Stimulated activated CD8-positive, alpha-beta memory T cell treated with anti-CD3 and anti-CD28 coated beads, Interleukin-15, amount 100 ng/mL, for 24 hours (primary cell): ENCODE measurements at places on chromosomes 3 and 15.

DNA sequence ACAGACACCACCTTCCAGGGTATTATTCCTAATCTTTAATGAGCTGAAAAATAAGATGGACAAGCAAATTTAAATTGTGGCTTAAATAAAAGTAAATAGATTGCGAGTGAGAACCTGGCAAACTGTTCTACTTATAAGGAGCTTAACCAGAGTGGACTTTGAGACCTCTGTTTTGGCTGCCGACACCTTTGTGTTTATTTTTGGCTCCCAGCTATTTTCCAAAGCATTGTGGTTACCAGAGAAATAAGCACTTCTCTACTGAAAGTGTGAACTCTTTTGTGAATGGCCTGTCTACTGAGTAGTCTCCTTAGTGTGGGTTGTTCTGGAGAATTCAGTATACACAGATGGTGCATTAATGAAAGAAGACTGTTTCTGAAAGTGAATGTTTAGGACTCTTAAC, 109.4 kb downstream of the ATP8B4 start:
- DNase-seq = no peak

GRCh38 chr3:60594025-60594424, 657.2 kb downstream of the FHIT start:
- no peak for DNase-seq

DNA sequence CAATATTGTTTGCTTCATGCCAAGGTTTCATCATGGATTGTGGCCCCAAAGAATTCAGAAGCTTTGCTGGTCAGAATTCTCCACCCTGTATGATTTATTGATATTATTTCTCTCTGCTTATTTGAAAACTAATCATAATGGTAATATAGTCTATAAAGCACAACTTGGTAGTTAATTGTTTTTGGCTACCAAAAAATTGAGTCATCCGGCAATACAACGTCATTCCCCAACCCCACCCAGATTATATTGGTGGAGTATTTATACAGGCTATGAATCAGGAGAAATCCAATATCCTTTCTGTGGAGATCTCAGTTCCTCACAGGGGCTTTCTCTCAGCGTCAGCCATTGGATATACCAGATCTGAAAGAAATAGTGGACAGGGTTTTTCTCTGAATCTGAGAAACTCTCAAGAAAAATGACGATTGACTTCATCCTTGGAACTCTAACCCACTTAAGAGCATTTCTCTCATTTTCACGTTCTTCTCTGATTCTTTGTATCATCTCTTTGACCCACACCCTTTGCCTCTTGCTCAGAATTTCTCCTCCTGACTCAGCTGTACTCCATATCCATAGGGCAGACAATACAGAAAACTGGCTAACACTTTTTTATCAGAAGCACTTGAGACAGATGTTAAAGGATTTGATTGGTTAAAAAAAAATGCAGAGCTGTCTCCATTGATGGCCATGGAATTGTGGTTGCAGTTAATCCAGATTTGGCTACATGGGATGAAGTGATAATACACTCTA, 1055.8 kb upstream of the CADM2 start:
- no peak for DNase-seq

DNA sequence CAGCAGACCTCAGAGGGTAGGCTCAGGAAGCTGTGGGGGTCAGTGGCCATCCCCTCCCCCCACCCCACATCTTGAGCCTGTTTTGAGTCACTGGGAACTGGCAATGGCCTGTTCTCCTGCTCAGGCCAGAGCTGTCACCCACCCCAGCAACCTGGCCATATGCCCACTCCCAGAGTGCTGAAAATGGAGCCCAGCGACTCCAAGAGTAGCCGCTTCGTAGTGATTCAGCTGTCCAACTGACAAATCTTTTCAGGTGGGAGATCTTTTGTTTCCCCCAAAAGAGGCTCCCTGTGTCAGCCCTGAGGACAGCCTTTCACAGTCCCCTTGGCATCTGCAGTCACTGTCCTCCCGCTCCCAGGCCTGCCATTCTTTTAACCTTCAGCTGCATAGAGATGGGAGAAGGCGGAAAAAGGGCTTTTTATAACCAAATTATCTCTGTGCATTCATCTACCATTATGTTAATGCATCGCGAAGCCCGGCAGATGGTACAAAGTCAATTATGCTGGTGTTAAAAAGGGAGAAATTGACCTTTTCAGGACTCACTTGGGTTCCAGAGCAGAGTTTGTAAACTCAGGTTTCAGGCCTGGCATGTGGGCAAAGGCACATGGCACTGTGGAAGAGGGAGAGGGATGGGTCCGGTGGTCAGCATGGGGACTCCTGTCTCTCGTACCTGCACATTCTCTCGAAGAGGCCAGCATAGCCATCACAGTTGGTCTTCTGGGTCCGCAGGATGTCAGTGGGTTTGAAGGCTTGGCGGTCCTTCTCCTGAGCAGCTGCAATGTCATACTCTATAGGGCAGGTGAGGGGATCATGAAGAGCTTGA, 32.1 kb downstream of the KY start:
- no peak for DNase-seq

GRCh38 chr15:88321271-88321670, 64.7 kb upstream of the NTRK3 start:
- no peak for DNase-seq

DNA sequence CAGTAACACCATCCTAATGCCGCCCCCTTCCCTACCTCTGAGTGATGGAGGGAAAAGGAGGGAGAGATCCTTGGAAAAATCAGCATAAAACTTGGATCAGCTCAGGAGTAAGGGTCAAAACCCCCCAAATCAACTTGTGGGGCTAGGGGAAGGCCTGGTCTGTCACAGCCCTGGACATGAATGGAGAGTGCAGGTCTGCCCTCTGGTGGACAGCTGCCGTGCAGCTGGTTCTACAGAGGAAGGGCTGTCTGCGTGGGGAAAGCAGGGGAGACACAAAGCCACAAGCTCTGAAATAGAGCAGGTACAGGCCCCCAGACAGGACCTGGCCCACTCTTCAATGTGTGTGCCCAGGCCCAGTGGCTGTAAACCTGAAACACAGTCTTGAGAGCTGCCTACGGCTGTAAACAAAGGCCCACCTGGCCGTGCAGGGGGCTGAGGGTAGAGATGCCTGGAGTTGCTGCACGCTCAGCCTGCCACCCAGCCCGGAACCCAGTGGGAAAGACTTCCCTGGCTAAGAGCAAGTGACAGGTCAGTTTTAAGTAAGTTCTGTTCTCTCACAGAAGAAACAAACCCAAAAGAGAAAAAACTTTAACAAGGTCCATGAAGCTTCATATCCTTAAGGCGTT, 16.4 kb downstream of the CLK3 start:
- DNase-seq = no peak

DNA sequence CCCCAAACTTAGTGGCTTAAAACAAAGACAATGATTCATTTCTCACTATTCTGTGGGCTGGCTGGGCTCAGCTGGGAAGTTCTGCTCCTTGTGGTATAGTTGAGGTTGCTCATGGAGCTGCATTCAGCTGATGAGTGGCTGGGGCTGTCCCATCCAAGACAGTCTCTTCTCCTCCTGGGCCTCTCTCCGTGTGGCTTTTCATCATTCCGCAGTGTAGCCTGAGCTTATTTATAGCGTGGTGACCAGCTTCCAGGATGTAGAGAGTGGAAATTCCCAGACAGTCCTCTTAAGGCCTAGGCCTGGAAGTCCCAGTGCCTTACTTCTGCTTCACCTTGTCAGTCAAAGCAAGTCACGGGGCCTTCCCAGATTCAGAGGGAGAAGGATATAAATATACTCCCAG, 136.7 kb upstream of the DAZL start:
- DNase-seq = no peak

DNA sequence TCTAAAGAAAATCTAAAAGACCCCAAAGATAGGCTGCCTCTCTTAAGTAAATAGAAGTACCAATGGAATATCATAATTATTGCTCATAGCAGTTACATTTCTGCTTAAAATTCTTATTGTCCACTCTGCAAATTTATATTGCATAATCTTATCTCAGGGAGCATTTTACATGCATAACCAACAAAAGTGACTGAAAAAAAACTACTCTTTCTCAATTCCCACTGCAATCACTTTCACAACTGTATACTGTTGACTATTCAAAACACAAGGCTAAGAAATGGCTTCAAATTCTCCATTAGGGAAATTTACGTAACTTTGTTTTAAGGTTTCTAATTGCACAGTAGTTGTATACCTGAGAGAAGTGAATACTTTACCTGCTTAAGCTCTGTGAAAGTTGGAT, 56.3 kb downstream of the HMG20A start:
- no peak for DNase-seq

DNA sequence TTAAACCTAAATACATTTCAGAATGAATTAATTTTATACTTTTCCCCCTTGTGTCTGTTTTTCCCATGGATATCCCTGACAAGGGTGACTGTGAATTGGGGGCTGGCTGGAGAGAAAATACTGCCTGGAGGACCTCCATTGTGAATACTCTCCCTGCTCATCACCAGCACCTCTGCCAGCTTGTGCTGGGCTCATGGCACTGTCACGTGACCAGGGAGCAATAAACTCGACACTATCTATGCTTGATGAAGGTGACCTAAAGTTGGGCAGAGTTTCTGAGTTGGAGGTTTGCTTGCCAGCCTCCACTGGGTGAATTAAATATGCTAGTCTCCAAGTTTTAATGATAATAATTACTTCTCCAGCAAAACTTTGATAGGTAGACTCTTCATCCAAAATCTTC, 189.5 kb downstream of the SPATA16 start:
- DNase-seq = no peak

DNA sequence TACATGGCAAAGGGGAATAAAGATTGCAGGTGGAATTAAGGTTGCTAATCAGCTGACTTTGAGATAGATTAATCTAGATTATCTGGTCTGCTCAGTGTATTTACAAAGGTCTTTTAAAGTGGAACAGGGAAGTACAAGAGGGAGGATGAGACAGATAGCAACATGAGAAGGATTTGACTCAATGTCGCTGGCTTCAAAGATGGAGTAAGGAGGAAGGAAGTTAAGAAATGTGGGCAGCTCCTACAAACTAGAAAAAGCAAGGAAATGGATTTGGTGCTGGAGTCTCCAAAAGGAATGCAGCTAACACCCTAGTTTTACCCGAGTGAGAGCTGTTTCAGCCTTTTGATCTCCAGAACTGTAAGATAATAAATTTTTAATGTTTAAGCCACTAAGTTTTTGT, 180.7 kb upstream of the TTC14 start:
- DNase-seq = no peak

DNA sequence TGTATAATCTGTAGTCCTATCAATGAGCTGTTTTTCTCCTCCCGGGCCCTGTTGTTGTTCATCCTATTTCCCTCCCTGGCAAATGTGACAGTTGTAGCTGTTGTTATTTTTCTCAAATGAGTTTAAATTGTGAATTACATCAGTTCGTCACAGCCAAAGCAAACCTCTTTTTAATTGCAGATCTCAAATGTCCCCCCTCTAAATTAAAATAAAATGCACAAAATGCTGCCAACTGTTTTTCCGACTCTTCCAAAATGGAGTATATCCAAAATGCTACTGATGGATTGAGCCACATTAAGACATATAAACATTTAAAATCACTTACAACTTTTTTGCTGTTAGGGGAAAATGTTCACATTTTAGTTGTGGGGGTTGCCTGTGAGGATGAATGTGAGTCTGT, 29.8 kb upstream of the SUCLG2 start:
- DNase-seq = no peak

GRCh38 chr15:95929232-95929846, 401.2 kb upstream of the NR2F2 start:
- DNase-seq = no peak

- no peak for DNase-seq
Observed at GRCh38 chr3:126982126-126982470, 817 bp upstream of the PLXNA1 start.

DNA sequence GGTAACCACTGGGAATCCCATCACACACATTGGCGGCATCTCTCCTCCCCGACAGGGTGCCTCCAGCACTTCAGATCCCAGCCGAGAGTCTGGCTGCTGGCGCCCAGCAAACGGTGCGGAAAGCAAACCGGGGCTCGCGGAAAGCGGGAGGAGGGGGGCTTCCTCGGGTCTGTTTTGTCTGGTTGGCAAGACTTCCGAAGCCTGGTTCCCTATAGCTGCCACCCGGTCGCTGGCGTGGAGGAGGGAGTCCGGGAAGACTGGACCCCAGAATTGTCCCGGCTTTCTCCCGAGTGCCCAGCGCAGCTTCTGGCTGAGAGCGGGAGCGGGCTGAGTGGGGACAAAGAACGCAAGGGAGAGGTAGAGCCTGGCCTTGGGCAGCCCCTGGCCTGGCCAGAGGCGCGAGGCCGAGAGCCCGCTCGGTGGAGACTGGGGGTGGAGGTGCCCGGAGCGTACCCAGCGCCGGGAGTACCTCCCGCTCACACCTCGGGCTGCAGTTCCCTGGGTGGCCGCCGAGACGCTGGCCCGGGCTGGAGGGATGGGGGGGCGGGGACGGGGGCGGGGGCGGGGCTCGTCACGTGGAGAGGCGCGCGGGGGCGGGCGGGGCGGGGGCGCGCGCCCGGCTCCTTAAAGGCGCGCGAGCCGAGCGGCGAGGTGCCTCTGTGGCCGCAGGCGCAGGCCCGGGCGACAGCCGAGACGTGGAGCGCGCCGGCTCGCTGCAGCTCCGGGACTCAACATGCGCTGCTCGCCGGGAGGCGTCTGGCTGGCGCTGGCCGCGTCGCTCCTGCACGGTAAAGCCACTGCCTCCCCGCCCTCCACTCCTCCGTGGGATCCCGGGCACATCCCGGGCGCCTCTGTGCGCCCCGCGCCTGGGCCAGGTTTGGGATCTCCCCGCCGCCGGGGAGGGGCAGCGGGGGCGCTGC, at the start of gene CHRNA7:
CHRNA7 (plus strand) TSS at position 654 of the 920 bp plus-strand sequence; CDS start at position 734, 80 bp downstream.
- DNase-seq = no peak

DNA sequence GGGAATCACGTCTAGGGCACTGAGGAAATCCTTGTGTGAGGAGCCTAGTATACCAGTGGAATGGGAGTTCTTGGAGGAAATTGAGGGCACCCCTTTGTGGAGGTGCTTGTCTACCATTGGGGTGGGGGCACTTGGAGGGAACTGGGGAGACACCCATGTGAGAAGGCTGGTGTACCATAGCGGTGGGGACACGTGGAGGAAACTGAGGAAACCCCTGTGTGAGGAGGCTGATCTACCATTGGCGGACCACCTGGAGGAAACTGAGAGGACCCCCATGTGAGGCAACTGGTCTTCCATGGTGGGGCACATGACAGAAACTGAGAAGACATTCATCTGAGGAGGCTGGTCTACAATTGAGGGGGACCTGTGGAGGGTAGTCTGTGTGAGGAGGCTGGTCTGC, 164.5 kb downstream of the FBLN2 start:
- DNase-seq = no peak

DNA sequence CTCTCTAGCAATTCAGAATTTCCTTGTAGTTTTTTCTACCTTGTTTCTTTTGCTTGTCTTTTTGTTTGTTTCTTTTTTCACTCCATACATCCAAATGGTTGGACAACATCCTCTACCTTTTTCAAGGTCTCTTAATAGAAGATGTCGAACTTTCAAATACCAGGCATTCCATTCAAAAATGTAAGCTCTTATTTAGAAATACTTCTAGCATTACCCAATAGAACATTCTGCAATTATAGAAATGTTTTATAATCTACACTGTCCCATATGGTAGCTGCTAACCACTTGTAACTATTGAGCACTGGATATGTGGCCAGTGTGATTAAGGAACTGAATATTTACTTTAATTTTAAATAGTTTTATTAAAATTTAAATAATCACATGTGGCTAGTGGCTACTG, 196.2 kb upstream of the MRPL3 start:
- no peak for DNase-seq
